ENCODE measurements at places on chromosomes 2 and 18.

DNA sequence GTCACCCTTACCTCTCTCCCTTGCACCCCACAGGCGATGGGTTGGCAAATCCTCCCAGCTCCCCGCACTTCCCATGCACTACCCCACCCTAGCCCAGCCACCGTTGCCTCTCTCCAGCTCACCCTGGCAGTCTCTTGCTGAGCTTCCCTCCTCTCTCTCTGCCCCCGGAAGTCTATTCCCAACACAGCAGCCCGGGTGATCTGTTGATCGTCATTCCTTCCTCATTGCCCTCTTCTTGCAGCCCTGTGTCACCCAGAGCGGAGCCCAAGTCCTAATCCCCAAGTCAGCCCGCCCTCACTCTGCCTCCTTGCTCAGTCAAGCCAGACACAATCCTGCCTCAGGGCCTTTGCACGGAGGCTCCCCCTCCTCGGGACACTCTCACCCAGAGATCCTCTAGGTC lies 55.2 kb downstream of the CIB4 start:
- DNase-seq: no peak

DNA sequence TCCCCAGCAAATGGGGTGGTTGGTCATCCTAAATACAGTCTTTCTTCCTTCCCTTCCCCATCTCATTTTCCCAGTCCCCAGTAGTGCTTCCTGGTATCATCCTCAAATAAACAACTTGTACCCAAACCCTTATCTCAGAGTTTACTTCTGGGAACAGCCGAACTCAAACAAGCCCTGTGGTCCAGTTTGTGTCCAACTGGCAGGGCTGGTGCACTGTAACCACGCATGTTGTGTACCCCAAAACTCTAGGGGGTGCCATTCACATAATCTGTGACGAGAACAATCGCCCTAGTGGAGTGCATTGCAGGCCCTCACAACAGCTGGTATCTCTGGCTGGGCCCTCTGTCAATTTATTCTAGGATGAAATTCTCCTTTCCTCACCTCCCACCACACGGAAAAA lies 366.2 kb downstream of the TNS1 start:
- DNase-seq: no peak

DNA sequence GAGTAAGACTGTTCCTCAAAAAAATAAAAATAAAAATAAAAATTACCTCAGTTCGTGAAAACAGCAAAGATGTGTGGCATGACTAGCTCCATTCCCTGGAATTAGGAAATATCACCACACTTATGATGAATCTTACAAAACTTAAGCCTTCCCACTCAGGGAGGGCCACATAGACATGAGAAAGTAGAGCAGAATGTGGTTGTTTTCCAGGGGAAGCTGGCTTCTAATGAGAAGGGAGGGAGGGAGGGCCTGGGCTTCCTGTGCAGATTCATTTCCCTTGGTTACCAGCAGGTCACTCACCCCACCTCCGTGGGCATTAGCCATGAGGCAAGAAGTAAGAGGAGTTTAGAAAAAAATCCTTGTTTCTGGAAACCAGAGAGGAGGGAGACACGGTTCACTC lies 95.9 kb upstream of the RMDN2 start:
- DNase-seq: no peak

DNA sequence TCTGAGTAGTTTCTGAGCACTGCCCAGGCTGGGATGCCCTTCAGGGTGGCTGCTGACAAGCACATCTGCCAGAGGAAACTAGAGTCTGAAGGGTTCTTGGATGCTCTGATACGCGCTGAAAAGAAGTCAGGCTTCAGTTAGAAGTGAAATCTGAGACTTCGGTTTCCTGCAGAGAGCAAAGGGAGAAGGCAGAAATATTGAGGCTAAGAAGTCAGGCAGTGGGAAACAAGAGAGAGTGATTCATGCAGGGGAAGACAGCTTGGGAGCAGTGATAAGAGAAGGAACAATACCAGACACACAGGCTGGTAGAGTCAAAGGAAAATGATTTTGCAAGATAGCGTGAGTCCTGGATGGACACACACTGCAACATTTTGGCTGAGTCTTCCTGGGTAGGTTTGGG lies 51.0 kb upstream of the BOD1L2 start:
- no peak for DNase-seq

DNA sequence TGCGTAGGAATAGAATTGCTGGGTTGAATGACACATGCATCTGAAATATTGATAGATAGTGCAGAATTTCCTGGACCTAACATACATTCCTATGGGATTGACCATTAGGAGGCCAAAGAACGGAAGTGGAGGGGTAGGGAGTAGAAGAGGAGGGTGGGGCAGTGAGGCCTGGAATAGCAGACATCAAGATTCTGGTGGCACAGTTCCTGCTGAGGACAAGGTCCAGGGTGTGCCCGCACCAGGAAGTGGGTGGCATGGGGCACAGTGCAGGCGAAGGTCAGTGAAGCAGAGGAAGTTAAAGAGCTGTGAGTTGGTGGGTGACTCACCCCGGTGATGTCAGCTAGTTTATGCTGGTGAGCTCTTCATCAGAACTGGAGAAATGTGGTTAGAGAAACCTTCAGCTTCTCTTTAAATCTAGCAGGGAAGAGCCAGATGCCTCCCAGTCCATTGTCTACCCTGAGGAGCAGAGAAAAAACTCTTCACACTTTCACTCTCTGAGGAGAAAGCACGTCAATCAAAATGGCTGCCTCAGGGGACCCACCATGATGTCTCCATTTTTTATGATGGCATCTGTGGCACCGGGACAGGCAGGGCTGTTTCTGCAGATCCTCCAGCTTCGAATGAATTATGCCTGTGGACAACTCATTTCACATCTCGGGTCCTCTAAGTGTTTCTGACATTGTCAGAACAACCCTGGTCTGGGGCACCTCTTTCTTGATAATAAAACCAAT lies 55.9 kb upstream of the CTLA4 start:
- peak; percentile 5 for DNase-seq

Data from T follicular helper cell (primary cell).